RPMI7951 (cell line): ENCODE measurements at places on chromosomes 13 and 19.

DNA sequence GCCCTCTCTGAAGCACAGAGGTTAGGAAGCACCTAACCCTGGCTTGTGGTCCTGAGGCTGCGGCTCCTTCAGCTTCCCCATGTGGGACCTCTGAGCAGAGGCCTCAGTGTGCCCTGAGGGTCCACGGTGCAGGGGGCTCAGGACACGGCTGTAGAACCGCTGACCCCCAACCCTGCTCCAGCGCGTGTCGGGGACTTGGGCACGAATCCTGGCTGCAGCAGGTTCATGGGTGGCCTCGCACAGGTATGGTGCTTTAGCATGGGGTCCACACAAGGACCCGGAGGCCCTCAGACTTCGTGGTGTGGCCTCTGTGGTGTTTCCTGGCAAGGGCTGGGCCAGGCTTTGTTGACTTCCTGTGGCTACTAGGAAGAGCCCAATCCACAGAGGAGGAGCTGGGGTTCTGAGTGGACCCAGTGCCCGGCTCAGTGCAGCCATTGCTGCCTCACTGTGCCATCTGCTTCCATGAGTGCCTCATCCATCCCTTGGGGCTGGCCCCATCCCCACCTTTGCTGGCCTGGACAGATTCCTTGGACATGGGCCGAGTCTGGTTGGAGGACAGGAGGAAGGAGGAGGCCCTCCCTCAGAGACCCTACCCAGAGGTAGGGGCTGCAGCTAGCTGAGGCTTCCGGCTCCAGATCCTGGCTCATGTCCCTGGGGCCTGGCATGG, 24.5 kb downstream of the ZBTB7A start:
- DNase-seq = no peak

GRCh38 chr13:103184413-103184812, 118.2 kb upstream of the SLC10A2 start:
- DNase-seq = no peak

DNA sequence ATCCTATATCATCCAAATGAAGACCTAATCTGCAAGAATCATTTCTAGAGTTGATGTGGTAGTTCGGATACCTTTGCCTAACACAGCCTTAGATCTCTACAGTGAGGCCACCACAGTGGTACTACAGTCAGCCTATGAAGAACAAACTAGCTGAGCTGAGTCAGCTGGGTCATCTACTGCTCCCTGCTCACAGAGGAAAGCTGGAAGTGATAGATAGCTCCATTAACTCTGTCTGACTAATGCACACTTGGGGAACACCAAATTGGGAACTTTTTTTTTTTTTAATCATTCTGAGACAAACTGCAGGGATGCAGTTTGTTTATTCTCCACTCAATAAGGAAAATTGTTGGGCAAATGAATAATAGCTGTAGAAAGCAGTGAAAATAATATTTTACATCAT, 1160.6 kb downstream of the PCDH9 start:
- no peak for DNase-seq

DNA sequence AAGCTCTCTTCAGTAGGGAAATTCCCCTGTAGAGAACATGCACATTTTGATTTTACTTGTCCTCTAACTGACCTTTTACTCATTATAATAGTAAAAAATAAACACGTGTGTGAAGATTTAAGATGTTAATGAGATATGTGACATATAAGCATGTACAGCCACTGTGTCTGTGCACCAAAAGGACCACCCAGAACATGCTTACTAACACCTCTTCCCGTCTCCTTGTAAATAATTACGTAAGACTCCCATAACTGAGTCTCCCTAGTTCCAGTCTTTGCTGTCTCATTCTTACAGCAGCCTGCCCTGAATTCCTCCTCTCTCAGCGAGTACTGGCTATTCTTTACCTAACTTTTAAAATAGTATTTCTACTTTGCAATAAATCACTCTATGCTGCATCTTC, 53.6 kb downstream of the ZNF100 start:
- DNase-seq = no peak

DNA sequence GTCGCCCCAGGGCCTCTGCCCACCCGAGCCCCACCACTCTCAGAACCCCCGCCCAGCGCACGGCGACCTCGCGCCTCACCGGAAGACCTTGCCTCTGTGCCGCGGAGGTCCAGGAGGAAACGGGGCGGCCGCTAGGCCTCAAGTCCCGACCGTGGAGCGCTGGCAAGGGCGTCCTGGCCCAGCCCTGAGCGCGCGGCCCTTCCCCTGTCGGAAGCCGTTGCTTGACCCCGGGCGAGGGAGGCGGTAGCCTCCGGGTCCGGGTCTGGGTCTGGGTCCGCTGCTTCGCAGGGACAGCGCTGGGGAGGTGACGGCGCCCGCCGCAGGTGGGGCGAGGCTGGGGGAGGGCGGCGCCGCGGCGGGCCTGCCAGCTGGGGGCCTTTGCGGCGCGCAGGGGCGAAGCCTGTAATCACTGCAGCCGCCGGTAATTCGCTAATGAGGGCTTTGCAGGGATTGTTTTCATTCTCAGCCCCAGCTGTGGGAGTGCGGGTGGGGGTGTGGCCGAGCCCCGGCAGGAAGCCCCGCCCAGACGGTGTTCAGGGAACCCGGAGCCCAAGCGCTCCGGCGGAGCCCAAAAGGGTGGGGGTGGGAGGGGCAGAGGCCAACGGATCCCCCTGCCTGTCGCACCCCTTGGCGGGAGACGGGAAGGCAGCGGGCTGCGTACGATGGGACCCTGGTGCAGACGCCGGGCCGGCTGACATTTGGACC, 8.6 kb downstream of the C19orf25 start:
- peak; percentile 60 for DNase-seq
